ENCODE measurements at places on chromosomes 5 and 9. TPM values are rescaled to one million over a fixed set of nuclear protein-coding genes. Genes with fewer than 3 reads are reported as not detected.

The DIPK1B gene
- total RNA-seq, result 12.7 TPM

The FOXD4L5 gene
- total RNA-seq, result not detected

The NR6A1 gene
- 2.9 TPM for total RNA-seq

The IRX1 gene
- total RNA-seq, result 4.2 TPM

The FST gene
- total RNA-seq, result 194 TPM

The GRIA1 gene
- total RNA-seq, result not detected

The FRMD3 gene
- total RNA-seq, result 6.4 TPM

The SLCO4C1 gene
- total RNA-seq, result 0.87 TPM

The TMED7 gene
- total RNA-seq, result 246 TPM

The SUSD3 gene
- 0.72 TPM for total RNA-seq

The INSL4 gene
- not detected for total RNA-seq

The SECISBP2 gene
- 44.9 TPM for total RNA-seq

The MTMR12 gene
- 14.9 TPM for total RNA-seq

The OR2Y1 gene
- total RNA-seq, result not detected

The ADRA1B gene
- total RNA-seq, result 1.3 TPM

The GLRA1 gene
- total RNA-seq, result not detected

The SEMA6A gene
- total RNA-seq, result 2.3 TPM

The WDR31 gene
- 1.2 TPM for total RNA-seq

The PCDHGA9 gene
- 2.7 TPM for total RNA-seq

The CD72 gene
- not detected for total RNA-seq

The OR1J2 gene
- not detected for total RNA-seq

The RNF208 gene
- 1.5 TPM for total RNA-seq

The TNFSF15 gene
- total RNA-seq, result not detected

The CKMT2 gene
- not detected for total RNA-seq

The SYK gene
- 0.72 TPM for total RNA-seq

The PTGDS gene
- total RNA-seq, result 1.4 TPM

The GBA2 gene
- total RNA-seq, result 49.6 TPM

The DNAH5 gene
- 0.30 TPM for total RNA-seq

The DOCK8 gene
- 1.9 TPM for total RNA-seq

The RGS3 gene
- 51.3 TPM for total RNA-seq

The PLEKHG4B gene
- 0.83 TPM for total RNA-seq

The CDX1 gene
- total RNA-seq, result not detected

The MBLAC2 gene
- total RNA-seq, result 7.9 TPM

The C7 gene
- not detected for total RNA-seq

The GPRIN1 gene
- 10.1 TPM for total RNA-seq

The ANKRD31 gene
- total RNA-seq, result 0.32 TPM

The TERT gene
- 5.4 TPM for total RNA-seq

The PHYHD1 gene
- total RNA-seq, result not detected

The IL17B gene
- total RNA-seq, result not detected

The DOCK2 gene
- total RNA-seq, result 7.9 TPM

The SEMA4D gene
- 6.4 TPM for total RNA-seq

The SH3TC2 gene
- total RNA-seq, result 39.3 TPM

The SCAMP1 gene
- total RNA-seq, result 20.3 TPM

The C5orf34 gene
- 8.7 TPM for total RNA-seq

The F2RL2 gene
- 4.0 TPM for total RNA-seq

The LCN1 gene
- not detected for total RNA-seq

The TMEFF1 gene
- total RNA-seq, result 0.45 TPM

The PCDHB1 gene
- total RNA-seq, result not detected

The SLC25A2 gene
- not detected for total RNA-seq

The FCN2 gene
- total RNA-seq, result not detected

The AHRR gene
- 29.2 TPM for total RNA-seq

The DMRT3 gene
- not detected for total RNA-seq

The CDHR2 gene
- not detected for total RNA-seq

The CCDC192 gene
- total RNA-seq, result 0.27 TPM

All from A375 (cell line).